Tibial nerve (tissue), 4 donors: ENCODE measurements at places on chromosomes 16 and 17. TPM values are rescaled to one million over a fixed set of nuclear protein-coding genes. Genes with fewer than 3 reads are reported as not detected.

GRCh38 chr16:21694609-21695008 is 30.8 kb downstream of the OTOA start:
- no peaks in the 10 kb centered on the region for H3K27me3 ChIP-seq
- H3K4me1 ChIP-seq: no peaks in the 10 kb centered on the region
- no peaks in the 10 kb centered on the region for H3K36me3 ChIP-seq
- no peak overlapping the region for H3K4me3 ChIP-seq
- no peak for DNase-seq

DNA sequence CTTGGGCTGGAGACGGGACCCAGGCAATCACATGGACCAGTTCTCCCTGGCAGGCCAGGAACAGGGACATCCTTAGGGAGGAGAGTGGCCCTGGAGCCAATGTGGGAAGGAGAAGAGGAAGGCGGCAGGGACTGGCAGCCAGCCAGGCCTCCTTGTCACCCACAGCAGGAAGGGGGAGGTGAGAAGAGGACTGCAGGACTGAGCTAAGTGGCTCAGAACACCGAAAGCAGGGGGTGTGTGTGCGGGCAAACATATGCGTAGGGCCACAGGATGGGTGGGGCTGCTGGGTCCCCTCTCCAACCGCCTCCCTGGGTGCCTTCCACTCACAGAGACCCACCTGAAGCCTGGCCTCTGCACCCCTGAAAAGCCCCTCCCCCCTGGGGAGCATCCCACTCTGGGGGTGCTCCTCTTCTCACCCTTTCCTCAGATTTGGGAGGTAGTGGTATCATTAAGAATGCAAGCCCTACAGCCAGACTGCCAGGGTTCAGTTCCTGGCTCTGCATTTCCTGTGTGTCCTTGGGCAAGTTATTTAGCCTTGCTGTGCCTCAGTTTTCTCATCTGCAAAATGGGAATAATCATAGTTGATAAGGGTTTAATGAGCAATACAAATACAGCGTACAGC is 8.1 kb downstream of the PNMT start:
- no peak for DNase-seq
- H3K4me1 ChIP-seq: peaks cover 9% of the 10 kb centered on the region
- peak overlapping the region; percentile 62 for H3K27ac ChIP-seq
- no peaks in the 10 kb centered on the region for H3K27me3 ChIP-seq

GRCh38 chr17:2338315-2338657 is 985 bp downstream of the SGSM2 start:
- no peak for DNase-seq
- H3K4me3 ChIP-seq: peak overlapping the region; percentile 68
- H3K27me3 ChIP-seq: no peaks in the 10 kb centered on the region
- H3K4me1 ChIP-seq: peaks cover 32% of the 10 kb centered on the region
- H3K36me3 ChIP-seq: no peaks in the 10 kb centered on the region

The TNK1 gene
- total RNA-seq: 8.4 TPM

- H3K36me3 ChIP-seq: peaks cover 54% of the 10 kb centered on the region
- no peaks in the 10 kb centered on the region for H3K27me3 ChIP-seq
- no peak overlapping the region for H3K27ac ChIP-seq
These were observed 19.4 kb downstream of the KLHL36 start for GRCh38 chr16:84667600-84668309.

The EVI2B gene
- 9.4 TPM for total RNA-seq

DNA sequence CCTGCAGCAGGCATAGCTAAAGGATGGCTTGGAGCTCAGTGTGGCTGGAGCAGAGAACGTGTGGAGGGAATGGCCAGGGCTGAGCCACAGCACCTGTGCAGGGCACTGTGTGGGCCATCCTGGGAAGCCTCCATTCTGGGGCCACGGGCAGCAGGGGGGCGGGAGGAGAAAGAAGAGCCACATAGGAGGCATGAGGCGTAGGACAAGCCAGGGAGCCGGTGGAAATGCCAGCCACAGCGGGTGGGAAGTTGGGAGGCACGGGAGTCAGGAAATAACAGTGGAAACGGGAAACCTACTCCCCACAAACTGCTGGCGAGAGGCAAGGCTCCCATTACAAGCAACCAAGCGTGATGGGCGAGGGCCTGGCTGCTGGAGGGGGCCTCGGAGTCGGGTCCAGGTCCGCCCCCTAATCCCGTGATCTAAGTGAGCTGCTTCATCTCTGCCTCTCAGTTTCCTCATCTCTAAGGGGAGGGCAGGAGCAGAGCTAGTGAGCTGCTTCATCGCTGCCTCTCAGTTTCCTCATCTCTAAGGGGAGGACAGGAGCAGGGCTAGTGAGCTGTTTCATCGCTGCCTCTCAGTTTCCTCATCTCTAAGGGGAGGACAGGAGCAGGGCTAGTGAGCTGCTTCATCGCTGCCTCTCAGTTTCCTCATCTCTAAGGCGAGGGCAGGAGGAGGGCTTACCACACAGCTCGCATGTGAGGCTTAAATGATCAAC is 104.9 kb downstream of the ADCY9 start:
- no peak overlapping the region for H3K4me3 ChIP-seq
- H3K27ac ChIP-seq: peak overlapping the region; percentile 47
- H3K36me3 ChIP-seq: no peaks in the 10 kb centered on the region
- H3K4me1 ChIP-seq: peaks cover 50% of the 10 kb centered on the region

The CA7 gene
- total RNA-seq: not detected

DNA sequence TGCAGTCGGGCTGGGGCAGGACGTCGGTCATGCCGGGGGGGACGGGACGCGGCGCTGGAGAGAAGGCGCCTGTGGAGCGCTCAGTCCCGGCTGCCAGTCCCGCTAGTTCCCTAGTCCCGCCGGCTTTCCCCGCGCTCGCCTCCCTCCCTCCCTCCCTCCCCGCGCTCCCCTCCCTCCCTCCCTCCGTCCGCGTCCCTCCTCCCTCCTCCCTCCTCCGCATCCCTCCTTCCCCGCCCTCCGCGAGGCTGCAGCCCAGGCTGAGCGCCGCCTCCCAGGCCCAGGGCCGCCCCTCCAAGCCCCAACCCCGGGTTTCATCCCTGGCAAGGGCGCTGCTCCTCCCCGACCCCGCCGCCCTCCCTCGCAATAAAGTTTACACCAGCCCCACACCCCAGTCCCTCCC is 34.8 kb downstream of the TIMM22 start:
- peaks cover 58% of the 10 kb centered on the region for H3K4me1 ChIP-seq
- H3K27ac ChIP-seq: peak overlapping the region; percentile 30
- no peaks in the 10 kb centered on the region for H3K36me3 ChIP-seq

The MEIOB gene
- not detected for total RNA-seq

GRCh38 chr17:2239882-2240430 is 63.6 kb downstream of the SMG6 start:
- no peak for DNase-seq
- H3K4me3 ChIP-seq: no peak overlapping the region
- H3K27ac ChIP-seq: peak overlapping the region; percentile 72
- no peaks in the 10 kb centered on the region for H3K27me3 ChIP-seq

GRCh38 chr16:1466968-1467521 is 7.8 kb downstream of the CLCN7 start:
- no peaks in the 10 kb centered on the region for H3K4me1 ChIP-seq
- H3K36me3 ChIP-seq: no peaks in the 10 kb centered on the region
- DNase-seq: no peak
- H3K27ac ChIP-seq: no peak overlapping the region
- H3K4me3 ChIP-seq: no peak overlapping the region

The BCAS3 gene
- total RNA-seq: 48.1 TPM

DNA sequence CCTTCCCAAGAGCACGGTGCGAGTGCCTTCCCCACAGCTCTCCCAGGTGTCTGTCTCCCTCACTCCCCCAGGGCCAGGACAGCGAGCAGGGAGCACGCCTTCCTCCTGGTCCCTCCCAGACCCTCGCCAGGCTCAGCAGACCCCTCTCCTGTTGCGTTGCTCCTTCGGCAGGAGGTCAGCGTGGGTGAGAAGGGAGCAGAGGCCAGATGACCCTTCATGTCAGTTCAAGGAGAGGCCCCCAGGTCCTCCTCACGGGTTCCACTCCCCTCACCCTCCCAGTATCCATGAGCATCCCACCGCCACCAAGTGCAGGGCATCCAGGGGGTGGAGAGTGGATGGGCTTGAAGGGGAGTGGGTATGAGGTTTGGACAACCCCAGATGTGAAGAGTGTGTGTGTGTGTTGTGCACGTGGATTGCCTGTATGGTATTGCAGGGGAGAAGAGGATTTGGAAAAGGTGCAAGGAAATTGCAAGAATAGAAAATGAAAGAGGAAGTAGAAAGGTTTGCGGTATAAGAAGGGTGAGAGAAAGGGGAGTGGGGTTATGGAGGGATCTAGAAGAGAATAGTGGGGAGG is 17.7 kb downstream of the SGCA start:
- H3K4me3 ChIP-seq: no peak overlapping the region
- peak overlapping the region; percentile 43 for H3K27ac ChIP-seq
- H3K36me3 ChIP-seq: peaks cover 33% of the 10 kb centered on the region
- H3K4me1 ChIP-seq: peaks cover 84% of the 10 kb centered on the region
- no peaks in the 10 kb centered on the region for H3K27me3 ChIP-seq
- DNase-seq: no peak

GRCh38 chr17:71502443-71502842 is 618.4 kb upstream of the SOX9 start:
- no peak overlapping the region for H3K4me3 ChIP-seq
- H3K36me3 ChIP-seq: no peaks in the 10 kb centered on the region
- no peaks in the 10 kb centered on the region for H3K4me1 ChIP-seq
- no peak overlapping the region for H3K27ac ChIP-seq
- no peak for DNase-seq
- H3K27me3 ChIP-seq: no peaks in the 10 kb centered on the region

- no peak for DNase-seq
- no peaks in the 10 kb centered on the region for H3K36me3 ChIP-seq
- H3K27me3 ChIP-seq: no peaks in the 10 kb centered on the region
- no peak overlapping the region for H3K4me3 ChIP-seq
- H3K4me1 ChIP-seq: no peaks in the 10 kb centered on the region
These were observed 141.9 kb downstream of the SOX9 start for GRCh38 chr17:72262766-72263165.

The CACNA1H gene
- 12.0 TPM for total RNA-seq

- no peaks in the 10 kb centered on the region for H3K27me3 ChIP-seq
- no peak overlapping the region for H3K27ac ChIP-seq
These were observed 71.6 kb upstream of the NUDT7 start for GRCh38 chr16:77650761-77651160.

- H3K4me3 ChIP-seq: no peak overlapping the region
- no peaks in the 10 kb centered on the region for H3K27me3 ChIP-seq
- H3K36me3 ChIP-seq: no peaks in the 10 kb centered on the region
- DNase-seq: no peak
These were observed 65.5 kb upstream of the CREBBP start for GRCh38 chr16:3945751-3946603.

DNA sequence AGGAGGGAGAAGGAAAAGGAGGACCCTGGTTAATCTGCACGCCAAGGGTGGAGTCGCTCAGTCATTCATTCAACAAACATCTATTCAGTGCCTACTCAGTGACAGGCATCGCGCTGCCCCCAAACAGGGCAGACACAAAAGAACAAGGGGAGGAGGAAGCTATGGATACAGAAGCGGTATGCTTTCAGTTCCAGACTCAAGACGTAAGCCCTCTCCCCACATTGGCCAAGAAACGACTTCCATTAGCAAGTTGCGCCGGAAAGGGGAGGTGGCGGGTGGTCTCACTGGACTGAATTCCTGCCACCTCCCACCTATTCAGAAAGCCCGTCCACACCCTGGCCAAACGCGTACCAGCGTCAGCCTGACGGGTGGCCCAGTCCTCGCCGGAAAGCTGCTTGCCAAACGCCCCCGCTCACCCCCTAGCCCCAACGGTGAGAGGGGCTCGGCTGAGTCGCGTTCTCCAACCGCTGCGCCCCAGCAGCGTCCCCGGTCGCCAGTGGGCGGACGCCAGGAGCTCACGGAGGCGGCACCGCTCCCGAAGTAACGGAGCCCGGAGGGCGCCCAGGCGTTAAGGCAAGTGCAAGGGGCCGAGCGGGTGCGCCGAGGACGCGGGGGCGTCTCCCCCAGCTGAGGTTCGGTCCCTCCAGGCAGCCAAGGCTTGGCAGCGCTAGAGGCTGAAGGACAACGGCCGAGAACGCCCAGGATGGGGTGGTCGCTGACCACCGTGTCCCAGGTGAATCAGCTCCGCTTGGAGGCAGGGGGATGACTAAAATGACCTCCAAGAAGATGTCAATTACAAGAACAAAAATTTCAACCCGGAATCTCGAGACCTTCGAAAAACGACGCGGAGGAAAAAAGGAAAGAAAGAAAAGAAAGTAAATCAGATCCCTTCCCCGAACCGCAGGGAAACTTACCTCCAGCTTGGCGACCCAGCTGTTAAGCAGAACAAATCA is 470.7 kb downstream of the SOX9 start:
- H3K4me1 ChIP-seq: no peaks in the 10 kb centered on the region
- H3K27ac ChIP-seq: peak overlapping the region; percentile 89
- no peak for DNase-seq
- no peaks in the 10 kb centered on the region for H3K36me3 ChIP-seq

- no peaks in the 10 kb centered on the region for H3K27me3 ChIP-seq
- H3K4me3 ChIP-seq: peak overlapping the region; percentile 50
- peak; percentile 93 for DNase-seq
- peak overlapping the region; percentile 59 for H3K27ac ChIP-seq
These were observed 23.6 kb upstream of the KRT17 start for GRCh38 chr17:41647940-41648410.

DNA sequence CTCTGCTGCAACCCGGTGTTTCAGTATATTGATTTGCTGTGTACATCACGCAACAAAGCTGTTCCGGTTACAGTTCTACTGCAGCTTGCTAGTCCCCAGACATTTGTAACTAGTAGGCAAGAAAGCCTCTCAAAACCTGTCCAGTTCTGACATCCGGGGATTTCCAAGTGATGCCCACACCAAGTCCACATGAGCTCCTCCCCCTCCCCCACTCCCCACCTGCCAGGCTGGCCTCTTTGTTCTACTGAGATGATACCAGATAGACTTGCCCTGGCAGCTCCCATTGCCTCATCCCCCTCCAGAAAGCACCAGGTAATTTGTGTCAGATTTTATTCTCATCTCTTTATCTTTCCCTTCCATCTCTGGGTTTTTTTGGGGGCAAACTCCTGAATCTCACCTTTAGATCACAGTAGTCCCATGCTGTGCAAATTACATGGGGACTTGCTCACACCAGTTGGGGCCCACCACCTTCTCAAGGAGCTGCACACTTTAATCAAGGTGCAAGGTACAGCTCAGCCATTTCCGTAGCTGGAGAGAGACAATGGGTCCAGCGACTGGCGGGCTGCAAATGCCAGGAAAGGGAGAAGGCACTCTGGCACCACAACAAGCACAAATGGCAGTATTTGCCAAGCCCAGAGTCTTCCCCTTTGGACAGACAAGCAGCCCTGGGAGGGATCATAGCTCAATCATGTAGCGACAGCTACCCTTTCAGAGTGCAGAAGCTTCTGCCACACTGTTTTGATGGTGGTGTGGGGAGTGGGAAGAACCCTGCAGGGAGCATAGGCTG is 183.1 kb downstream of the CYLD start:
- H3K4me1 ChIP-seq: no peaks in the 10 kb centered on the region
- DNase-seq: no peak
- no peak overlapping the region for H3K27ac ChIP-seq

The LPO gene
- total RNA-seq: not detected

GRCh38 chr17:82353484-82353883 is 5.6 kb upstream of the TEX19 start:
- no peak overlapping the region for H3K4me3 ChIP-seq
- no peaks in the 10 kb centered on the region for H3K36me3 ChIP-seq
- H3K4me1 ChIP-seq: no peaks in the 10 kb centered on the region
- no peak overlapping the region for H3K27ac ChIP-seq
- DNase-seq: no peak
- H3K27me3 ChIP-seq: peaks cover 23% of the 10 kb centered on the region

GRCh38 chr16:4087099-4087885 is 28.9 kb downstream of the ADCY9 start:
- no peak overlapping the region for H3K4me3 ChIP-seq
- no peaks in the 10 kb centered on the region for H3K27me3 ChIP-seq
- no peaks in the 10 kb centered on the region for H3K36me3 ChIP-seq
